ENCODE measurements at places on chromosomes 5 and 9.

- no peak for DNase-seq
Observed at GRCh38 chr9:7982907-7983306, 183.3 kb upstream of the DMAC1 start.

DNA sequence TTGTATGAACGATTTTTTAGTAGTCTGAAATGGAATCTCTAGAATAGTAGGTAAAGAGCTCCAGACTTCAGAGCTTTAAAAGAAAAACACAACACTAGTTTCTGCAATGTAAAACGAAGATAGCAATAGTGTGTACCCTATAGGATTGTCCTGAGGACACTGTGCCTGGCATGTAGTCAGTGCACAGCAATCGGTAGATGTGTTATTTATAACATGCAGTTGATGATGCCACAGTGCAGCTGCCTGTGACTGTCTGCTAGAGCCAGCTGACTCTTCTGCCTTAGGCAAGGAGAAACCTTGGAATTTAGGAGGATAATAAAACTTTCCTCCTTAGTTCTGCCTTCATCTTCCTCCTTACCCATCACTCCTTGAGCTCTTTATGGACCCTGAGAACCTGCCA, 27.7 kb upstream of the TMOD1 start:
- no peak for DNase-seq

- no peak for DNase-seq
Observed at GRCh38 chr5:58041884-58042283, 418.0 kb downstream of the PLK2 start.

- DNase-seq = no peak
Observed at GRCh38 chr9:14478175-14479162, 164.5 kb upstream of the NFIB start.

GRCh38 chr5:42494414-42494813, 71.2 kb downstream of the GHR start:
- peak; percentile 84 for DNase-seq

DNA sequence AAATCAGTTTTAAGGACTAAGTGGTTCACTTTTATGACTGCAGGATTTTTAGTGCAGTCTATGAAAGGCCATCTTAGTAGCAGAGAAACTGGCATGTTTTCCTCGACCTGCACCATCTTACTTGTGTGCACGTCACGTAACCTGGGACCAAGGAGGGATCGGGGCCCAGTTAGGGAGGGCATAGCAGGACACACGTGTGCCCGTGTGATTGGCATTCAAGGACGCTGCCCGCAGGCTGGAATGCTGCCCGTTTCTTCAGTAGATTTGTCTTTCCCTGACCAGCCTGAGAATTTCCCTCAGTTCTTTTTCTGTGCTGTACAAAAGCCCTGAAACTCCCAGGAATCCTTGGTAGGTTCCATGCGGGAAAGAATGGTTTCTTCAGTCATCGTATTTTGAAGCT, 196.3 kb downstream of the TRIO start:
- DNase-seq = no peak

DNA sequence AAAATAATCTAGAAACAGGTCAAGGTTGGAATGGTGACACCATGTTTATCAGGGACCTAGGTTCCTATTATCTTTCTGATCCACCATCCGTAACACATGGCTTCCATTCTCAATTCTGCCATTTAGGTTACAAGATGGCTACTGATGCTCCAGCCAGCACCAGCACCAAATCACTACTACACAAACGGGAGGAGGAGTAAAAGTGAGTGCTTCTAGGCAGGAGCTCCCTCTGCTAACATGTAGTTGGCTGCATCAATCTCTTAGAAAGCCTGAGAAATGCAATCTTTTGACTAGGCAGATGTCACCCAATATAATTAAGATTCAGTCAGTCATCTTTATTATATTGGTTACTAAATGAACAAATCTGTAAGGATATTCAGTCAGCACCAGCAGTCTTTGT, 515.9 kb downstream of the RAB3C start:
- no peak for DNase-seq

DNA sequence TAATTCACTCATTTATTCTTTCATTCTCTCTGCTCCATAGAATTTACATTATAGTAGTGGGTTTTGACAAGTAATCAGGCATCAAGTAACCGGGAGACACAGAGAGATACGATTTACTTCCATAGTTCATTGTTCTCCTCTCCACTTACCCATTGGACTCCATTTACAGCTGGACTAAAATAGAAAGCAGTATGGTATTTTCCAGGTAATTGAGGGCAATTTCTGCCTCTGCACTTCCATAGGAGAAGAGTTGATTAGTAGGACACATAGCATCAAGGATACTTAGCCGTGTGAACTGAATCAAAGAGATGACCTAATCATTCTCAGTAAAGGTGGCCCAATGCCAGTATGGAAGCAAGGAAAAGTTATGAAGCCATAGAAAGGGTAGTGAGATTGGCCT, 244.4 kb downstream of the COX7C start:
- no peak for DNase-seq

- no peak for DNase-seq
Observed at GRCh38 chr5:3564116-3564515, 31.5 kb upstream of the IRX1 start.

DNA sequence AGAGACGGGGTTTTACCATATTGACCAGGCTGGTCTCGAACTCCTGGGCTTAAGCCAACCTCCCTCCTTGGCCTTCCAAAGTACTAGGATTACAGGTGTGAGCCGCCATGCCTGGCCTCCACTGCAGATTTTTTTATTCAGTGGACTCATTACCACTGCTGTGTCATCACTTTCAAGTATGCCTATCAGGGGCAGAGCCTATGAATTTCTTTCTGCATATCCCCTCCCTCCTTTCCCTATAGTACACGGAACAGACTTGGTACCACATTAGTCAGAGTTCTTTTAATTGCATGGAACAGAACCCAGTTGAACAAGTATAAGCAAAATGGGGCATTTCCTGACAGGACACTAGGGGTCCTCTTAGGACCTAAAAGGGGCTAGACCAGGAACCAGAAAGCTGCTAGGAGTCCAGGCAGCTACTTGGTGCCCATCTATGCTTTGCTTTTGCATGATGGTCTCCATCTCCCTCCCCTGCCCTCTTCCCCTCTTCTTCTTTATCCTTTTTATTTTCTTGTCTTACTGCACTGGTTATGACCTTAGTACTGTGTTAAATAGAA, 5.8 kb downstream of the BSPRY start:
- no peak for DNase-seq

DNA sequence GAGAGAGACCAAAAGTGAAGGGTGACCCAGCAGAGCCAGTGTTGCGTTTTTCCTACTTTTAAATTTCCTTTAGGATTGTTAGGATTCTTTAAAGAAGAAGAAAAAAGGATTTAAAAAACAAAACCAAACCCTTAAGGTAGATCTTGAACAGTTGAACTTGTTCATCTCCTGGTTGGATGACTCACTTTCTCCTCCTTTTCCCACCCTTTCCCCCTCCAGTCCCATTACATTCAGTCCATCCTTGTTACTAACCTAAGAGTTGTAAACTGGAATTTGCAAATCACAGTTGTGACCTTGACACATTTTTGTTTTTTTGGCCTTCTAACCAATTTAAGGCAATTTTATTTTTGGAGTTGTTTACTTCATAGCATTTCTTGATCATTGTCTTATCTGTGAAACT, 289.2 kb downstream of the ARHGAP26 start:
- no peak for DNase-seq

DNA sequence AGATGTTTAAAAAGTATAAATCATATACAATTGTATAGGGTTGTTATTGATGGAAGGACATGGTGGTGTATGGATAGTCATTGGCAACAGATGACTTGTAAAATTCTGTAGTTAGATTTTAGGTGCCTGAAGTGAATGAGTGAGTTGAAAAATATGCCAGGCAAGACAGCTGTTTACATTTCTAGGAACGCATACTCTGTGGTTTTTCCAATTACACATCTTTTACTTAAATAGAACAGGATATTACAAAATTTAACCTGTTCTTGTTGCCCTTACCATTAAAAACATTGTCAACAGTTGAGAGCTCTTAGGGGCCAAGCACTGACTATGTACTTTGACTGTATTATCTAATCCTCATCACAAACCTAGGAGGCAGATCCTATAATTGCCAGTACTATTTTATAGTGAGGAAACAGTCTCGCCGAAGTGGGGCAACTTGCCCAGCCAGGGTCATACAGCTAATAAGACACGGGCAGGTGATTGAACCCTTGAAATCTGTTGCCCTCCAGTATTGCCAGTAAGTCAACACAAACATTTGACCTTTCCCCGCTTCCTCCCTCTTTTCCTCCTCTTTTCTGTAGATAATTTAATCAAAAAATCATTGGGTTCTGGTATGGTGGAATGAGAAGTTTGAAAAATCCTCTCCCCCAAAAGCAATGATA, 88.6 kb downstream of the MACROH2A1 start:
- DNase-seq = peak; percentile 52

GRCh38 chr5:133198511-133198910, 146.7 kb downstream of the HSPA4 start:
- no peak for DNase-seq

GRCh38 chr9:77947651-77948050, 84.0 kb downstream of the GNAQ start:
- no peak for DNase-seq

GRCh38 chr5:117212866-117213265, 638.2 kb upstream of the SEMA6A start:
- DNase-seq = no peak

DNA sequence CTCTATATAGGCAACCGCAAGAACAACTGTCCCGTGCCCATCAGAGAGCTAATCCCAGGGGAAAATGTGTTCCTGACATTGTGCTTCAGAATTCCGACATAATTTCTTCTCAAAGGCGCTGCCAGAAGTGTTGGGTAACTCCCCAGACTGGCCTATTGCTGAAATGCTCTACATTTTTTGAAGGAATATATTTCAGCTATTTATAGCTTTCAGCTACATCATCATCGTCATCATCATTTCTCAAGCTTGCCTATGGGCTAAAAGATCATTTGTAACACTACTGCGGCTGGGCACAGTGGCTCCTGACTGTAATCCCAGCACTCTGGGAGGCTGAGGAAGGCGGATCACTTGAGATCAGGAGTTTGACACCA, 49.7 kb downstream of the MYO10 start:
- DNase-seq = no peak

DNA sequence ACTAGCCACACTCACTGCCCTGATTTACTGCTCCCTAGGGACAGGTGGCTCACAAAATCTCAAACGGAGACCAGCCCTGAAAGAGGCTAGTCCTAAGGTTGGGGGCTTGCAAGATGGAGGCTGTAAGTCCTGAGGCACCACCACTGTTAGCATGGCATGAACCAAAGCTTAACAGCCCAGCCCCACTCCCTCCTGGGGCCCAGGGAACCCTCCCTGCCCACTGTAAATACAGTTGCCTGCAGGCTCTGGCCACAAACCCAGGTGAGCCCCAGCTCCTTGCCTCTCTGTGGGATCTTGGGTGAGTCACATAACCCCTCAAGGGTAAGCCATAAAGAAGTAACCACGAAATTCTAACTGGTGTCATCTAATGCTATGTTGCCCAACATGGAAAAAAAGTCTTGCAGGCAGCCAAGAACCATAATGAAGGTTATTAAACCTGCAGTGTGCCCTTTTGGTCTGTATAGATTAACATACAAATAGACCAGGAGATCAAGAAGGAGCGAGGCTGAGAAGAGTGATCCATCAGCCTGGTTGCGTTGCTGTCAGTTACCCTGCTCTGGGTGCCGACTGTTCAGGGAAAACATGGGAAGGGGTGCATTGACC, 1.7 kb upstream of the POMT1 start:
- DNase-seq = peak; percentile 84

DNA sequence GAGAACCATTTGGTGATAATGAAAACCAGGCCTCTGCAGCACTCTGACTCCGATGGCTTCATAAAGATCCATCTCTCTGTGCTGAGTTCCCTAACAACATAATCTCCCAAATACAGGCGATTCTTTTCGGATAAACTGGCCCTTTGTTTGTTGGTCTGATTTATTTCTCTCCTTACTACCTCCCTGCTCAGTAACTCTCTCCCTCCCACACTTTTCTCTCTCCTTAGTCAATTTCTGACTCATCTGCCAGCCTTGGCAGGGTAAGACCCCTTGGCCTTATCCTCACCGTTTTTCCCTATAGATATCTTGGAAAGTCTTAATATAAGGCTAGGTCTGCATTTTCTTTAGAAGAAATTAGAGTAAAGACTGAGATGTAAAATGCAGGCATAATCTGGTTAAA, 128.7 kb downstream of the BRINP1 start:
- DNase-seq = no peak

- no peak for DNase-seq
Observed at GRCh38 chr5:115375893-115376292, 79.4 kb upstream of the CCDC112 start.

GRCh38 chr9:96779089-96779488, 1.2 kb upstream of the ZNF510 start:
- no peak for DNase-seq

DNA sequence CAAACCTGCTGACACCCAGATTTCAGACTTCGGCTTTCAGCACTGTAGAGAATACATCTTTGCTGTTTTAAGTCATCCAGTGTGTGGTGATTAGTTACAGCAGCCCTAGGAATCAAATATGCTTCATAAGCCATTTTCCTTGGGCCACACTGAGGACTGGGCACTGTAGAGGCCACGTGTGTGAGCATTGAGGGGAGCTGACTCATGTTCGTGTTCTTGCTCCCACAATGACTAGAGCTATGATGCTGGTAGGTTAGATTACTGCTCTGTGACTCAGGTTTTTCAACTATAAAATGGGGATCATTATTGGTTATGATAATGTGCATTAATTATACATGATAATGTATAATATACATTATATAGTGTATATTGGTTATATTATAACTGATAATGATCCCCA, 96.5 kb upstream of the PALM2AKAP2 start:
- DNase-seq = peak; percentile 44

- DNase-seq = peak; percentile 92
Observed at GRCh38 chr5:149546974-149547373, 4.3 kb downstream of the CSNK1A1 start.

GRCh38 chr5:172178301-172178987, 9.6 kb downstream of the STK10 start:
- no peak for DNase-seq

DNA sequence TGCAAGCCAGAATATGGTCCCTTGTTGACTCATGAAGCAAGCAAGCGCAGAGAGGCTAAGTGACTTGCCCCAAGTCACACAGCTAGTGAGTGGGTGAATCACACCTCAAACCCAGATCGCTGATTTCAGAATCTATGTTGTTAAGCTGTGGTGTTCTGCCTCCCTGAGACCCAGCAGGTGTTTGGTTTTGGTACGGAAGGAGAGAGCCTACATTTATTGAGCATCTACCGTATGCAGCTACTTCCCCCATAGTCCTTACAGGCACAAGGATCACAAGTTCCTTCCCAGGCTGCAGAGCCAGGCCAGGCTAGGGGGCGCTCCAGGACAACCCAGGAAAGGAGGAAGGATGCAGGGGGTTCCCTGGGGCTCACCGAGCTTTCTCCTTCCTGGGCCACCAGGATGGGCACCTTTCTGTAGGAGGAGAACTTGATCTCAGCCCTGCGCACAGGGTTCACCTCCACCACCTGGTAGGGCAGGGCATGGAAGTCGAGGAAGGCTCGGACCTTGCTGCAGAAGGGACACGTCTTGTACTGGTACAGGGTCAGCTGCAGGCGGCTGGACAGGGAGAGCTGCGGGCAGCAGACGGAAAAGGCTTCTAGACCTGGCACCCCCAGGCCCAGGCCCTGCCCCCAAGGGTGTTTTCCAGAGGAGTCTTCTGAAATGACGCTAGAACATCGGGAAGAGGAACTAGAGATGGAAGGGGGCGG, 2.5 kb downstream of the PTGES2 start:
- DNase-seq = peak; percentile 82
